ENCODE measurements at places on chromosomes 12 and 14.
A peak's percentile ranks its signal among the peaks of the same experiment; 100 is the strongest.

GRCh38 chr12:105048315-105048714 lies 35.9 kb downstream of the ALDH1L2 start:
- no peak for DNase-seq

GRCh38 chr14:45867046-45867894 lies 614.3 kb upstream of the MIS18BP1 start:
- no peak for DNase-seq

- DNase-seq, result no peak
These were observed 82.5 kb downstream of the MAP3K9 start for GRCh38 chr14:70726651-70727375.

DNA sequence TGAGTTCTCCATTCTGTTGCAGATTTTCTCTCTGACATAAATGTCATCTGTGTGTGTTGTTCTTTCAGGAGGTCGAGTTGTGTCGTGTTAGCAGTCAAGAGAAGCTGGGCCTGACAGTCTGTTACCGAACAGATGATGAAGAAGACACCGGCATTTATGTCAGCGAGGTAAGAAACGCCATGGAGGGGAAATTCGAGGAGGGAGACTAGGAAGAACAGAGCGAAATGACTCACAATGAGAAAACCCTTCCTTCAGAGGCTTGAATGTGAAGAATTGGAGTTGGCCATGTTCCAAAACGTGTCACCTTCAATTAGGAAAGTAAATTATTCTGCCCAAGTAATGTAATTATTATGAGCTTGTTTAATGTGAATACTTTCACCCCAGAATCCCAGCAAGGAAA lies 364.5 kb downstream of the PDZRN4 start:
- DNase-seq, result peak; percentile 47

GRCh38 chr12:109455706-109456105 lies 21.4 kb downstream of the KCTD10 start:
- no peak for DNase-seq

DNA sequence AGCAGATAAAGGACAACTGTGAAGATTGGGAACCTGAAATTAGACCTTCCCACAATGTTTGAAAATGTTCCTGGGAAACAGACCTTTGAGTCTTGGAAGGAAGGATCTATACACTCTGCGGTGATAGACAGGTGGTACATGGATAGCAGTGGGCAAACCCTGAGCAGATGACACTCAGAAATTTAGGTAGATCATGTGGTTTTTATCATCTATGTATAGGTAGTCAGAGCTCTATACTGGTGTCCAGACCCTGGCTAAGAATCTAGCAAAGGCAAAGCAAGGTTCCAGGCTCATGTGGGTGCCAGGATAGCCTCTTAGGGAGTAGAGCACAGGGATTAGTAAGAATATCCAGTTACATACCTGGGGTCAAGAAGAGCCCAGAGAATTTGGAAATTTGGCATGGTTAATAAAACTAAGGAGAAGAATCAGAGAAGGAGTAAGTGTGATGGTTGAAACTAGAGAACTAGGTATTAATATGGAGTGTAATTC lies 331.2 kb upstream of the FBXO33 start:
- DNase-seq, result no peak

- DNase-seq, result no peak
These were observed 7.6 kb upstream of the AEBP2 start for GRCh38 chr12:19431407-19432308.

DNA sequence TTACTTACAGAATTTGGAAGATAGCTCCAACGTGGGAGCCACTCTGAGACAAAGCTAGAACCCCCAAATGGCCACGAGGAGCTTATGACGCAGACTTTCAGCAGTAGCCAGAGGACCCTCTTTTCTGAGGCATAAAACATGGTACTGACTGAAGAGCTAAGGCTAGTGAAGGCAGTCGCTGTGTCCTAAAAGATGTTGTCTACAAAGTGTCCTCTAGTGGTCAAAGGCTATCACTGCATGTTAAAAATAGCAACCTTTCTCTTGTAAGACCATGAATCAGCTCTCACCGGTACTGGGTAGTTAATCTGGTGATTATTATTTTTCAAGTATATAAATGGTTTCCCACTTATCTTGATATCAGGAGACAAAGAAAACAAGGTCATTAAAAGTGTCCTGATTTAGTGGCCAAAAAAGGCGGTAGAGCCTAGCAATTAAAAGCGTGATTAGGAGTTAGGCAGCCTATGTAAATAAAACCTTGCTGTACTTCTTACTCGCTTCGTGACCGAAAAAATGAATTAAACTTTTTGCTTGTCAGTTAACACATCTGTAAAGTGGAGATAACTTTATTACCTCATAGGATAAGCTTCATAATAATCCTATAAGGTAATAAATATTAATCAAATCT lies 47.0 kb upstream of the LGR5 start:
- peak; percentile 63 for DNase-seq

- no peak for DNase-seq
These were observed 178.6 kb downstream of the DPF3 start for GRCh38 chr14:72715215-72715849.

DNA sequence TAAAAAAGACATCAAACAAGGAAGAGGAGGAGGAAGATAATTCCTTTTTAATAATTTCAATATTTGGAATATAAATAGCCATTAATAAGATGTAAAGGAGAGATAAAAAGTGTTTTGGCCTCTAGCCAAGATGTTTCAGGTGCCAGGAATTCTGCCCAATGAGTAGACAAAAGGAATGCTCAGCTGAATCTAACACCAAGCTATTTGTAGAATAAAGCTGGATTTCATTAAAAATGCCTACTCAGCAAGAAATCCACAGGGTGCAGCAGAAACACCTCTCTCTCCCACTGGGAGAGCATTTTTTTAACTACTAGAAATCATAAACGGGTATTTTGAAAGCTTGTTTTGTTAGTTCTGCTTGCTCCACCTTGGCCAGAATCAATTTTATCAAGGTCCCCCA lies 4.1 kb upstream of the STAB2 start:
- no peak for DNase-seq

- DNase-seq, result no peak
These were observed 6.8 kb downstream of the EMP1 start for GRCh38 chr12:13203034-13203922.

- no peak for DNase-seq
These were observed 1233.3 kb upstream of the SEL1L start for GRCh38 chr14:82766996-82767395.

DNA sequence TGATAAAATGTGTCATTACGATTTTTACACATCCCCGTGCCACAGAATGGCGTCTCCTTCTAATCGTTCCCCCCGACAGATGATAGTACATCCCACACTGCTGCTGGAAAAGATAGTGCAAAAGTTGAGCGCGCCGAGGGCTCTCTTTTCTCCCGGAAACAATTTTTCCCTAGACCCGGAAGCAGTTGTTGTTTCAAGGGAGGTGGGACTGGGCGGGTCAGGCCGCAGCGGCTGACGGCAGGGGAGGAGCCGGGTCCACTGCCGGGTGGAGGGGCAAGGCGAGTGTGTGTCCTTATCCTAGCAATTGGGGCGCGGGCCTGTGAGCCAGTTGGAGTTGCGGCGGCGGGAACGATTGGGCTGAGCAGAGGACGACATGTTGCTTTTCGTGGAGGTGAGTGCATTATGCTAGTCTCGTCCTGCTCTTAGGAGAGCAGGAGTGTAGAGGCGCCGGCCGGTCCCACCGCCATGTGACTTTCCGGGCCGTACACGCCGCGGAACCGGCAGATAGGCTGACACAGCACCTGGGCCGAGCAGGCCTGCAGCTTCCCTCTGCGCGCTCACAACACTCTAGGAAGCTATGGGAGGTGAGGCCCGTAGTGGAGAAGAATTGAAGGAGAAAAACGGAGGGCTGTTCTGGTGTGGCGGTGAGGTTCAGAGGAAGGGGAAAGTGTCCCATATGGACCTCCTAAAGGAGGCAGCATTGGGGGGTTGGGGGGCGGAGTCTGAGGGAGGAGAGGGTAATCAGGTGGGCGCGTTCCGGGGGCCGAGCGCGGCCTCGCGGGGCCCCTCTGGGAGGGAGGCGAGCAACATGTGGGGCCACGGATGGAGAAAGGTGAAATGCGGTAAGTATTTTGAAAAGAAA lies at the start of gene LARP4:
Gene LARP4, plus strand, starts transcription at position 248 of the 862 bp plus-strand sequence. Its CDS starts 126 bp downstream, at position 374.
- DNase-seq, result peak; percentile 96

DNA sequence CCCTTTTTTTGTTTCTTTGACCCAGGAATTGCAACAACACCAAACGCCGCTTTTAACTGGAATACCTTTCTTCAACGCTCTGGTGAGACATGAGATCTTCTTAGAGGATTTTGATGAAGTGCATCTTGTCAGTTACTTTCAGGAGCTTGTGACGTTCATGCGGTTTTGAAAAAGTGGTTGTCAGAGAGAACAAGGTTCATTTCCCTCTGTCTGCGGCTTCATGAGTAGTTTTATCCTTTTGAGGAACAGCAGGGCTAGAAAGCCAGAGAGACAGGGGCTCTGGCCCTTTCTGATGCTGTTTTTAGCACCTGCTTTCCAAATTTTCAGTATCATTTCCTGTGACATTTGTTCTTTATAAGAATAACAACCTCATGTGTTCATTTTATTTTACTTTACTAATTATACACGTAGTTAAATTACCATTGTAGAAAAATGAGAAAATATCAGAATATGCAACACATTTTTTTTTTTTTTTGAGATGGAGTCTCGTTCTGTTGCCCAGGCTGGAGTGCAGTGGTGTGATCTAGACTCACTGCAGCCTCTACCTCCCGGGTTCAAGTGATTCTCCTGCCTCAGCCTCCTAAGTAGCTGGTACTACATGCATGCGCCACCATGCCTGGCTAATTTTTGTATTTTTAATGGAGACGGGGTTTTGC lies 61.8 kb downstream of the GLT1D1 start:
- no peak for DNase-seq

DNA sequence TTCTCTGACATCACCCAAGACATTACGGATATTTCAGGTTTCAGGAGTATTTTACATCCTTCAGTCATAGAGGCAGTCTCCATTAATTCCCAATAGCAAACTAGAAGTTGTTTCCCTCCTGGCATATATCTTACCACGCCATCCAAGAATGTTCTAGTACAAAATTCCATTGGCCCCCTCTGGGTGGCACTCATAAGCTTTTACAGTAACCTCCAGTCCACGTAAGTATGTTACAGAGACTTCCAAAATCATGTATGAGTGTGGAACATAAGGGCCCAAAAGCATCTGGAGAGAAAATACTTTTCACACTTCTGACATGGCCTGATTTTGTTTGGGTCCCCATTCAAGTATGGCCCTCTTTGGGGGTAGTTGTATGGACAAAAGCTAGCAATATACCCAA lies 58.1 kb upstream of the DHRS4 start:
- no peak for DNase-seq

DNA sequence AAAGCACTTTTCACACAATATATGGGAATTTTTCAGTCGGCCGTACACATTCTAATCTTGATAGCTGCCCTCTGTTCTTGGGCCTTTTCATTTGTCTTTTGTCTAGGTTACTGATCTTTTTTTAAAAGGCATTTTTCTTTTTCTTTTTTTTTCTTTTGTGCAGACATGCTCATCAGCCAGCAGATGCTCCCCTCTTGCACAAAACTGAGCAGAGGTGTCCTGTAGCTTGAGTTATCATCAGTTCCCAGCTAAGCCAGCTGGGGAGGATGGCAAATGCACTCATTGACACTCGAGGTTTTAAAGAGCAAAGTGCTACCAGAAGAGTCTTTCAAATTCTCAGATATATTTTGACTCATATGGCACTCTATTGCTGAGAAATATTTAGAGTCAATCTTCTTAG lies 913.9 kb upstream of the SEL1L start:
- peak; percentile 52 for DNase-seq

DNA sequence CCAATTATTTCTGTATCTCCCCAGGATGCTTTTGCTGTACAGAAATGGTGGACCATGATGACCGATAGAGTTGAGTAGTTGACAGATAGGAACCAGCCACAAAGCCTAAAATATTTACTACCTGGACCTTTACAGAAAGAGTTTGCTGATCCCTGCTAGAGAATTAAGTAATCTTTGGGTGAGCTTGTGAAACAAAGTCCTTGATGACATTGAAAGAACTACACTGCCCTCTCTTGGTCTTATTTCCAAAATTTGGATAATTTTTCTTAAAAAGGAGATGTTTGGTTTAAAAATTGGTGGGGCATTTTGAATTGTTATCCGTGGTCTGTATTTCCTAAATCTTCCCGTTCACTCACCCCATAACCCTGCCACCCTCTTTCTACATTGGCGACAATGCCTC lies 13.7 kb upstream of the TCTN1 start:
- DNase-seq, result no peak

DNA sequence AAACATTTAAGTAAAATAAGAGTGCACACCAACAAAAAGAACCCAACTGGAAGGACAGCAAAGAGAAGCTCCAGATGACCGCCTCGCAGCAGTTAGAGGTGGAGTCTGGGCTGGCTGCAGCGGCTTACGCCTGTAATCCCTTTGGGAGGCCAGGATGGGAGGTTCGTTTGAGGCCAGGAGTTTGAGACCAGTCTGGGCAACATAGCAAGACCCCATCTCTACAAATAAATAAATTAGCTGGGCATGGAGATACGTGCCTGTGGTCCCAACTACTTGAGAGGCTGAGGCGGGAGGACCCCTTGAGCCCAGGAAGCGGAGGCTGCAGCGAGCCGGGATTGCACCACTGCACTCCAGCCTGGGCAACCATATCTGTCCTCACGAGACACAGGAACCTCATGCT lies 15.2 kb downstream of the LRCOL1 start:
- no peak for DNase-seq

DNA sequence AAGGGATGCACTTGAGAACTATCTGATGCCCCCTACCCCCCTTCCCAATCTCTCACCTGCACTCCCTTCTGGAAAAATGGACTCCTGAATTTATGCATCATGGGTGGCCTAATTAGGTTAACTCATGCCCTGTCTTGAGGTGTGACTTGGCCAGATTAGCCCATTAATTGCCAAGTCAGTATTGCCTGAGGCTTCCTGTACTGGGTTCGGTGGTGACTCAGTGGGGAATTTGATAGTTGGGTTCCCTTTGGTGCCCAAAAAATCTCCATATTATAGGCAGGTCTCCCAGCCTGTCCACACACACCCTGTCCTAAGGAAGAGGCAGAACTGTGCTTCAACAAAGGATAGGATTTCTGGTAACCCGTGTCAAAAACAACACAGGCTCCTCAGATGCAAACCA lies 146.1 kb downstream of the CHST11 start:
- no peak for DNase-seq

DNA sequence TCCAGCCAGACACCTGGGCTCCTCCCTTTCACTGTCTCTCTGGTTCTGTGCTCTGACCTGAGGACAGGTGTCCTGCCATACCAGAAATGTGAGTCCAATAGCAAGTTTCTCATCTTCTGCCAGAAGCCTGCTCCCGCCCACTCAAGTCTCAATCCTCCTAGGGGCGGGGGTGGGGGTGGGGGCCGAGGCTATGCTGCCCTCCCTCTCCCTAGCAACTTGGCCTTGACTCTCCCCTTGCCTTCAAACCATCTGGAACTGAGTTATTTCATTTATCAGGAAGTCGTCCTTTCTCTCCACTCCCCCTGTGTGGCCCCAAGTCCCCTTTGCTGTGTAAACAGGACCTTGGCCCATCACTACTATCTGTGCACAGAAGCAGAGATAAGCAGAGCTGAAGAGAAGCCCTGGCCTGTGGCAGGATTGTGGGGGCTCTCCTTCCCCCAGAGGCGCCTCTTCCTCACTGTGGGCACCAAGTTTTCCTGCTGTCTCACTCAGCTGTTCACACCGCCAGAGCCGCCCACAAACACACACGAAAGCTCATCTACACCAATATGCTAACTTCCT lies 117.1 kb downstream of the DPF3 start:
- no peak for DNase-seq

GRCh38 chr12:18446061-18446644 lies 184.8 kb downstream of the PIK3C2G start:
- no peak for DNase-seq

Data from retina (tissue), 1 donor.